ENCODE measurements at places on chromosomes 4 and X.

DNA sequence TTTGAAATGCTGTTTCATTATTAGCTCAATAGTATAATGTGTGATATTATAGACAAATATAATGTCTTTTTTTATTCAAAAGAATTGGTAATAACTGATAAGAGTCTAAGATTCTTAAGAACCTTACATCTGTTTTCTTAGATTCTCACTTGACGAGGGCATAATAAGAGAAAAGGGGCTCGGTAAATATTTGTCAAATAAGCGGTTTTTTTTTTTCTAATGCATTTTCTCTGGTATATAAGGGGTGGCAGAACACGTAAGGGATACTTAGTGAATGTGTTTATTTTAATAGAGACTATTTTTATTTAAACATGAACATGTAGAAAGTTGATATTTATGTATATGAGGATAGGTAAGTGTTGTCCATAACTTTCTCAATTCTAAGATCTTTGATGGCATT, 200.6 kb downstream of the RAPGEF2 start:
- no peak for DNase-seq

GRCh38 chr4:89754531-89754930, 82.4 kb downstream of the SNCA start:
- no peak for DNase-seq

DNA sequence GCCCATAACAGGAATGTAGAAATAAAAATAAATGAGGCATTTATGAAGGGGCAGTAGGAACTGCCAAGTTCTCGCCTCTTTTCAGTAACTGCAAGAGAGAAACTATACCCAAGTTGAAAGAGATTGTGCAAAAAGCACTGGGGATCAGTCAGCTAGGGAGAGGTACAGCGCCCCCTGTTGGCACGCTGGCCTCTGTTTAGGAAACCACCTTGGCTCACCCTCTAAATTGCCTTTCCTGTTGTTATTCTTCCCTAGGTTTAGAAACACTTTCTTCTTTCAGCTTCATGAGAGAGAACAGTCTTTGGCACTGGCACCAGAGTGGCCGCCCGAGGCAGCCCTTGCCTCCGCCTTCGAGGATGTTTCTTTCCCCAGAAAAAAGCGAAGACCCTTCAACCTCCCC, 348.5 kb downstream of the MID1IP1 start:
- DNase-seq, result peak; percentile 31

GRCh38 chrX:136203951-136204350, 47.2 kb downstream of the MAP7D3 start:
- DNase-seq, result no peak

GRCh38 chr4:141246243-141246642, 25.5 kb downstream of the ZNF330 start:
- DNase-seq, result no peak

DNA sequence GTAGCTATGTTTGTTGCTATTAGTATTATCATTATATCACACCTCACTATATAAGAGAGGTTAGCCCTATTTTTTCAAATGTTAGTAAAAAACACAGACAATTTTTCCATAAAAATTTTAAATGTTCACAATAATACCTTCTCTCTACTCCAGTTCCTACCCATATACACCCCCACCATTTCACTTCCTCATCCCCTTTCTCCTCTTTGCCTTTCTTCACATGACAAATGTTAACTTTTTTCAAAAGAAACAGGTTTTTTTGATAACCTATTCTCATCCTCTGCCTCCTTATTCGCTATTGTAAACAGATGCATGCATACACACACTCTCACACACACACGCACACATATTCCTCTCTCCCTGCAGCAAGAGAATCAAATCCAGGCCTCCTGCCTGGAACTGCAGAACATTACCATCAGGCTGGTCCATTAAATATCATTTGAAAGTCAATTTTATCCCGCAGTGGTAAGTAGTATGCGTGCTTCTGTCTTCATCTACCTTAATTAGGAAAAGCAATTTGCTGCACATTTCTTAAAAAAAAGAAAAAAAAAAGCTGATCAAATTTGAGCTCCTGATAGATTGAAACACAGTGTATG, 55.5 kb downstream of the MID1IP1 start:
- DNase-seq, result no peak

- DNase-seq, result no peak
Measured at GRCh38 chr4:10093801-10094552, 22.6 kb downstream of the WDR1 start.

DNA sequence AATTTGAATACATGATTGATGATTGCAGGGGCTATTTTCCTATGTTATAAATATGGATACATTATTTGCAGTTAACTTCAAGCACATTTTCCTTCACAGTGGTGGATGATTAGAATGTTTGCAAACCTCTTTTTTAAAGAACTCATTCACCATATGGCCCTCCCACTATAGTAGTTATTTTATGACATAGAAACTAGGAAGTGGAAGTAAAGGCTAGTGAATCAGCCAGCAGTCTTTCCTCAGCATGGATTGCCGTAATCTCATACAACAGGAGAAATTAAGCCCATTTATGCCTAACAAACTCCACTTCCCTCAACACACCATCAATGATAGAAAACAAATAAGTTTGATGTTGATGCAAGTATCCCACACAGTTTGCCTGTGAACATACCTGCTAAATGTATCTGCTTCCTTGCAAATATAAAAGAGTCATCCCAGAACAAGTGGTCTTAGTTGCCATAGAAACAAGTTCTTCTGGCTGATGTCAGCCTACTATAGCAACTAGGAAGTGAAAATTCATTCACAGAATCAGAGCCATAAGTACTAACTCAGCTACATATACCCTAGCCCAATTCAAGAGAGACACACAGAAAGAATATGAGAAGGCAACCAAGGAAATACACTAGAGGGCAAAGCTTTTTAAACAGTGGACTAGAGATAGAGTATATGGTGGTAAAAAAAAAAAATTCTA, 100.9 kb upstream of the RADX start:
- DNase-seq, result no peak

GRCh38 chr4:77931452-77932135, 69.0 kb downstream of the MRPL1 start:
- DNase-seq, result no peak

- peak; percentile 3 for DNase-seq
Measured at GRCh38 chrX:133171962-133172708, 46.0 kb downstream of the TFDP3 start.

DNA sequence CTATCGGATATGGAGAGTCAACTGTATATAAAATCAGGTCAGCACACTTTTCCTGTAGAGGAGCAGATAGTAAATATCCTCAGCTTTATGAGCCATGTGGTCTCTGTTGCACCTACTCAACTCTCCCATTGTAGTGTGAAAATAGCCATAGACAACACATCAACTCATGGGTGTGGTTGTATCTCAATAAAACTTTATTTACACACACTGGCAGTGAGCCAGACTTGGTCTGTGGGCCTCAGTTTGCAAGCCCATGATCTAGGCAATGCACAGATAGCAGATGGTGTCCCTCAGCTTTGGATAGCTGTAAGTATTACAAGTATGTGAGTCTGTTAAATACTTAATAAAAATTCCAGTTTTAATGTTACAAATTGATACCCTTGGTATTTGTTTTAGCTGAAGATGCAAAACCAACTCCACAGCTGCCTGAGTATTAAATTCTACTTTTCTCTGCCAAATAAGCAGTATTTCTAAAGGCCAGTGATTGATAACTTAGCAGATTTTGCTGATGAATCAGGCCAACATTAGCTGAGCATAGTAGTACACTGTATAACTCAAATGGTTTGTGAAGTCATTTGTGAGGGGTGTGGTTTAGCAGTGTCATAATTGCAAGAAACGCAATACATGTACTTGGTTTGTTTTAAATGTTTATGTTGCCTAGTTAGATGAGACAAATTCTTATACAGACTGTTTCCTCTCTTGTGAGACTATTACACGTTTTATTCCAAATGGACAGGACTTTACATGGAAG, 87.3 kb downstream of the GPR143 start:
- no peak for DNase-seq

- no peak for DNase-seq
Measured at GRCh38 chr4:10413177-10413576, 44.0 kb downstream of the ZNF518B start.

- DNase-seq, result no peak
Measured at GRCh38 chrX:574830-575229, 55.8 kb upstream of the SHOX start.

DNA sequence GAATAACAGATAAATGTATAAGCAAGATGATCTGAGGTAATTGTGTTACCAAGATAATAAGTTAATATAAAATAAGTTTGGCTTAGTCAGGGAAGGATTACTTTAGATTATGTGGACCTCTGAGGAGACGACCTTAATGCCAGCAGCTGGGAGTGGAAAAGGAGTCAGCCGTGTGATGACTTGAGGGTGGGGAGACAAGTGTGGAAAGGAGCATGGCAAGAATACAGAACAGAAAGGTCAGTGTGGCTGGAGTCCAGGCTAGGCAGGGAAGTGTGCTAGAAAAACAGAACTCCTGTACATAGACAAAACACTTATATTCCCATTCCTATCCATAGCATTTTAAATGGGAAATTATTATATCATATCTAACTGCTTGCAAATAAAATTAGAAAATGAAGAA, 138.8 kb downstream of the PDLIM5 start:
- no peak for DNase-seq

DNA sequence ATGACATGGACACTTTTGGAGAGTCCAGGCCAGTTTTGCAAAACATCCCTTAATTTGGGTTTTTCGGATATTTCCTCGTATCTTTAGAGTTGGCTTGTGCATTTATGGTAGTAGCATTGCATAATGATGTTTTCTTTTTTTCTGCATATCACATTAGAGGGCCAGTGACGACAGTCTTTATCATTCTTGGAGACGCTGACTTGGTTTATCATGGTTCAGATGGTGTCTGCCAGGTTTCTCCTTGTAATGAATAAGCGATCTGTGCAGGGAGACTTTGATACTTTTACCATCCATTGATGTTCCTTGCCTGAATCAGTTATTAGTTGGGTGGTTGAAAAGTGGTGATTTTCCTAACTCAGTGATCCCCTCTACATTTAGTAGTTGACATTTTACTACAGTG, 46.6 kb downstream of the KIAA0232 start:
- no peak for DNase-seq

- DNase-seq, result no peak
Measured at GRCh38 chr4:138898282-138898681, 117.3 kb upstream of the NOCT start.

GRCh38 chr4:158741326-158742021, 18.3 kb upstream of the PPID start:
- no peak for DNase-seq

GRCh38 chr4:113433536-113434246, 327.8 kb downstream of the CAMK2D start:
- DNase-seq, result no peak

DNA sequence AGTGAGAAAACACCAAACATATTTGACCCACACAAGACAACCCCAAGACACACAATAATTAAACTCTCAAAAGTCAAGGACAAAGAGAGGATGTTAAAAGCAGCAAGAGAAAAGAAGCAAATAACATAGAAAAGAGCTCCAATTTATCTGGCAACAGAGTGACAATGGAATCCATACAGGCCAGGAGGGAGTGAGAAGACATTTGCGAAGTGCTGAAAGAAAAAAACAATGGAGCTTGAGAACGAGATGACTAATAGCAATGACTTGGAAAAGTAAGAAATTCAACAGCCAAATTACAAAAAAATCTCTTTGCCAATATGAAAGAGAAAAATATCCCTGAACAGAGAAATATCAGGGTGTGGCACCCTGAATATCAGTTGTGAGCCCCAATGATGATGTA, 61.6 kb downstream of the MAD2L1 start:
- DNase-seq, result no peak

GRCh38 chrX:53280331-53281320, 758 bp downstream of the IQSEC2 start:
- no peak for DNase-seq

- DNase-seq, result no peak
Measured at GRCh38 chr4:15375667-15376066, 52.2 kb upstream of the C1QTNF7 start.

DNA sequence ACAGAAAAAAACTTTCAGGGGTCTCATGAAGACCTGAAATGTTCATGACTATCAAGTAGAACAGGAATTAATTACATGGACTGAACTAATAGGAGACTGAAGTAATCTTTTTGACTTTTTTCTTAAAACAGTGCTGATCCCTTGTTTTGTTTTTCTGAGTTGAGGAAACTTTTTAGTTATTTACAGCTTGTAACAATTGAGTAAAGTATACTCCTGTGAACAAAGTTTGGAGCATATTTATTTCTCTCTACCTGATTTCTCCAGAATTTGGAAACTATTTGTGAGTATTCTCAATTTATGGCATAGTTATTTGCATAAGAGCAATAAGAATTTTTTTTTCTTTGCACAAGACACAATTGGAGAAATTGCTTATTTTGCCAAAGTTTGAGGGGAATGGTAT, 64.8 kb downstream of the PCDH18 start:
- no peak for DNase-seq

DNA sequence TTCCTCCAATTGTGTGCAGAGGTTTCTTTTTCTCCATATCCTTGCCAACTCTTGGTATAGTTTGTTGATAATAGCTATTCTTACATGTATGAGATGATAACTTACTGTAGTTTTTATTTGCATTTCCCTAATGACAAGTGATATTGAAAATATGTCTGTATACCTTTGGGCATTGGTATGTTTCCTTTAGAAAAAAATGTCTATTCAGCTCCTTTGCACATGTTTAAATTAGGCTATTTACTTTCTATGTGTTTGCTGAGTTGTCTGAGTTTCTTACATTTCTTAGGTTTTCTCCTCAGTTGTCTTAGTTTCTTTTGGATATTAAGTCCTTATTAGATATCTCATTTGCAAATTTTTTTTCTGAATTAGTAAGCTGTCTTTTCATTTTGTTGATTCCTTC, 487.3 kb upstream of the EPHA5 start:
- no peak for DNase-seq

- no peak for DNase-seq
Measured at GRCh38 chr4:167606551-167606950, 372.3 kb upstream of the SPOCK3 start.

DNA sequence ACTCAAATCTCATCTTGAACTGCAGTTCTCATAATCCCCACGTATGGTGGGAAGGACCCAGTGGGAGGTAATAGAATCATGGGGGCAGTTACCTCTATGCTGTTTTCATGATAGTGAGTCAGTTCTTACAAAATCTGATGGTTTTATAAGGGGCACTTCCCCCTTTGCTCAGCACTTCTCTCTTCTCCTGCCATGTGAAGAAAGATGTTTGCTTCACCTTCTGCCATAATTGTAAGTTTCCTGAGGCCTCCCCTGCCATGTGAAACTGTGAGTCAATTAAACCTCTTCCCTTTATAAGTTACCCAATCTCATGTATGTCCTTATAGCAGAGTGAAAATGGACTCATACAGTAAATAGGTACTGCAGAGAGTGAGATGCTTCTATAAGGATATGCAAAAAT, 1050.6 kb upstream of the GRIA3 start:
- DNase-seq, result no peak

DNA sequence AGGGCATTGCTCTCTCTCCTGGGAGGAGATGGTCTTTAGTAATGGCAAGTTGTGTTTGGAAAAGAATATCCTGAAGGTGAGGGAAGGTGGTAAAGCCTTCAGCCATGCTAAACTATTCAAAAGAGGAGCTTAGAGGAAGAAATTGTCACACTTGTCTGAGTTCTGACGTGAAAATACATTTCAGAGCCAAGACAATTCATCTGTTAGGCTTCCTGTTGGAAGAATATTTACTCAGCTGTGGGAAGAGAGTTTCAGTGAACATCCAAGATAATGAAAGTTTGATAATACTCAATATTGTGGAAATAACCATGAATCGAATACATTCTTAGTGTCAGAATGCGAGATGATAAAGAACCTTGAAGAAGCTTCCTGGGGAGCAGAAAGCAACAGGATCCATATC, 143.3 kb downstream of the GPAT3 start:
- DNase-seq, result no peak

GRCh38 chr4:159334461-159334860, 231.6 kb downstream of the RAPGEF2 start:
- no peak for DNase-seq

- DNase-seq, result no peak
Measured at GRCh38 chrX:133868682-133869081, 116.7 kb downstream of the GPC3 start.
